ENCODE measurements at places on chromosomes 3 and 15. TPM values are rescaled to one million over a fixed set of nuclear protein-coding genes. Genes with fewer than 3 reads are reported as not detected.

- DNase-seq = no peak
Measured at GRCh38 chr3:197345390-197345789, 47.0 kb upstream of the DLG1 start.

- peak; percentile 81 for DNase-seq
Measured at GRCh38 chr15:83653639-83654378, at the start of gene ADAMTSL3. Gene ADAMTSL3 (plus strand): TSS chr15:83654123. CDS start chr15:83655762, 1,639 bp downstream.

GRCh38 chr3:156449710-156450574, 105.0 kb downstream of the SSR3 start:
- DNase-seq = peak; percentile 72

DNA sequence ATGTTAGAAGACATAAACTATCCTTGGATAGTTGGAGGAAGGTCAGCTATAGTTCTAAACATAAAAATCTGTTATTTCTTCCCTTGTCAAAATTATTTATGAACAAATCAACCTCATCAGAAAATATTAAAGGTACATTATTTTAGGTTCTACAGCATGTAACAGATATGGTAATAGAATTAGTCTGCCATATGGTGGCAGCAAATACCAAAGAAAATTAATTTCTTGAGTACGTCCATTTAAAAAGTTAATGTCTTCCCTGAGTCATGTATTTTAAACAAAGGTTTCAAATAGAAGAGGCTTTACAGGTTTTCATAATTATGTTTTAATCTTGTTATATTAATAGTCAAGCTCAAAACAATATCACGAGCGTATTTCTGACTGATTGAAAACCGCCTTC, 17.9 kb upstream of the ANKRD28 start:
- no peak for DNase-seq

DNA sequence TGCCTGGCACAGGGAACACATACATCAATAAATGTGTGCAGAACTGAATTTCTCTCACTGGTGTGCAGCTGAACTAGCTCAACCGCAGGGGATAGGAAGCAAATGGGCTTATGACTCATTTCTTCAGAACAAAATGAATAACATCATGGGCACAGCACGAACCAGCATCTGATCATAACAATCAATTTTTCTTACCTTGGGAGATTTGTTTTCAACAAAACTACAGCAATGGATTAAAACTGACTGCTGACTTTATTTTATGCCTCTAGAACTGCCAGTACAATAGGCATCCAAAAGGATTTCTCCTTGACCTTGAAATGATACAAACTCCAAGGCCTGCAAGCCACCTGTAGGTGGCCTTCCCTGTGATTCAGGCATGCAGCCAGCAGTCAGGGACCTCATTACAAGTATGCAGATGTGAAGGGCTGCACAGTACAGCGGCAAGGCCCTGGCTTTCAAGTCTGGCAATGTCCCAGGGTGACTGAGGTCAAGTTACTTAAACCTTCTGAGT, 26.1 kb downstream of the TAMM41 start:
- peak; percentile 13 for DNase-seq

DNA sequence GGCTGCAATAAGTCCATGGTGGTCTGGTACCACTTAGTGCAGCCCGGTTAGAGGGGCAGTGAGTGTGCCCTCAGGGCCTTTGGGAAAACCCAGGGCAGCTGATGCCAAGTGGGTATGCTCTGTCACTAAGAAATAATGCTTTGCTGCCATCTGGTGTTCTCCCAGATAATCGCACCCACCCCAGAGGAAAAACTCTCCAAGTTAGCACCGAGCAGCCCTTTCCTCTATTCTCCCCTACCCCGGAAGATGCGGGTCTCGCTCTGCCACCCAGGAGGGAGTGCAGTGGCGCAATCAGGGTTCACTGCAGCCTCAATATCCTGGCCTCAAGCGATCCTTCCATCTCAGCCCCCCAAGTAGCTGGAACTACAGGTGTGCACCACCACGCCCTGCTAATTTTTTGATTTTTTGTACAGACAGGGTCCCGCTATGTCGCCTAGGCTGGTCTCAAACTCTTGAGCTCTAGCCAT, 21.3 kb upstream of the DAPK2 start:
- peak; percentile 89 for DNase-seq

GRCh38 chr3:70871909-70872656, 559.6 kb upstream of the MDFIC2 start:
- DNase-seq = no peak

DNA sequence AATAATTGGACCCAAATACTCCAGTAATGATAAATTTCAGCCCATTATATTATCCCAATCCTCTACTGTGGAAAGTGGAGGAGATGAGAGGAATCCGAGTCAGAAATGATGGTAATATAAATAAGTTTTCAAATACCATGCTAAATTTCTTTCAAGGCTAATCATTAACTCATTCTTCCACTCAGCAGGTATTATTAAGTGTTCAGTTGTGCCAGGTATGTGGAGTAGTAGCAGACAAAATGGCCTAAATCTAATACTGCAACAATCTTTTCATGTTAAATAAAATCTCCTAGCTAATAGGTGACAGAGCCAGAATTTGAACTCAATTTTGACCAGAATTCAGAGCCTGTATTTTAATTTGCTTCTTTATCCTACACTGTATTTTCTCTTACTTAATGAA, 538.6 kb upstream of the ROBO2 start:
- DNase-seq = no peak

DNA sequence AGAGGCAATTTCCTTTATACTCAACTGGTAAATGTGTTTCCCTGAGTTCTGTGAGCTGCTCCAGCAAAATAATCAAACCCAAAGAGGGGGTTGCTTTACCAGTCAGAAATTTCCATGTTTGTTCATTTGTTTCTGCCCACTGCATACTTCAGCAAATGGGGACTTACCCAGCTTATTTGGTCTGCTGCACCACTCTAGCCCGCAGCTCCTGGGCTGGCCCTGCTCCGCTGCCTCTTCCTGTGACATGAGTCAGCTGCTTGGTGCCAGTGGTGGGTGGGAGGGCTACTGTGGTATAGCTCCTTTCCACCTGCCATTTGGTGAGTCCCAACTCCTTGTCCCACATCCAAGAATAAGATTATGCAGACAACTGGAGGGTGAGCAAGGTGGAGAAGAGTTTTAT, 644.2 kb downstream of the MCTP2 start:
- no peak for DNase-seq

- no peak for DNase-seq
Measured at GRCh38 chr3:192841428-192841827, 76.2 kb downstream of the MB21D2 start.

DNA sequence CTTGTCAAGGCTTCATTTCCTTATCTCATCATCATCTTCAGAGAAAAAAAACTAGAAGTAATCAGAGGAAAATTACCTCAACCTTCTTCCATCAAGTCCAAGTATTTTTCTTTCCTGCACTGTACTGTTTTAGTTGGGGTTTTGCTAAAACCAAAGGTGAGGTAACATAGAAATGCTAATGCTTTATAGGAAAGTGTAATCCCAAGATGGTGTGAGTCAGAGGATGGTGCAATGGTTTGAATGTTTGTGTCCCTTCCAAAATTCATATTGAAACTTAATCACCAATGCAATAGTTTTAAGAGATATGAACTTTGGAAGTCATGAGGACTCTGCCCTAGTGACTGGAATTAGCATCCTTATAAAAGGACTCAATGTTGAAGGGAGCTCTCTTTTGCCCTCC, 79.5 kb downstream of the KBTBD8 start:
- DNase-seq = no peak

DNA sequence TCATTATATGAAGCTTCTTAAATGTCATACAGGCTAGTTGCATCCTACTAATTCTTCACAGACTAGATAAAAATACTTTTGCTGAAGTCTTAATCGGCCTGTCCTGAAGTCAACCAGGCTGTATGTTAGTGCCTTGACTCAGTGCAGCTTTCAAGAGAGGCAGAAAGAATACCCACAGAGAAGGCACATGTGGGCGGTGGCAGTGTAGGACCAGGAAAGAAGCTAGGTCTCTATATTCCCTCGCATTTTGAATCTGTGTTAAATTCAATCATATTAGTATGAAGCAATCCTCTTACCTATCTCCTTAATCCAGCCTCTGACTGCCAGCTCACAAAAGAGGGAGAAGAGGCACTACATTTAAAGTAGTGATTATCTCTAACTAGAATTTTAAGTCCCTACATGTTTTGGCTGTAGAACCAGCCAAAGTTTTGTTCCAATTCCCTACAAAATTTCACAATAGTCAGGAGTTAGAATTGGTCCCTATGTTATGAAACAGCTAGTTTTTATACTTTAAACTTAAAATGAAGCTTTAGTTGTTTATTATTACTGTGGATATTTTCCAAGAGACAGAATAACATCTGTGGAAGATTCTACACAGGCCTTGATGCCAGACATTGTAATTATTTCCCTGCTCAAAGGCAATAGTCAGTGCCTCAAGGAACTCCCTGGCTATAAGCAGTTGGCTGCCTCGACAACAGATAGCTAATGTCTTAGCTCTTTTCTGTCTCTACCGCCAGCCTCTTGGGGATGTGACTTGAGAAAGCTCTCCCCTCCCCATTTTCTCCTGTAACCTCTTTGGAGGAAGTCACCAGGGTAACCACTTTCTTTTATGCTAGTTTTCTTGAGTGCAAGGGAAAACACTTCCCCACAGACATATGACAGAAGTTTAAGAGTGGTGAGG, 31.9 kb downstream of the CRTC3 start:
- DNase-seq = no peak

GRCh38 chr15:84736375-84736774, 12.0 kb upstream of the ZNF592 start:
- no peak for DNase-seq

Gene MOBP
- not detected for polyA plus RNA-seq

Gene OXTR
- polyA plus RNA-seq = 5.5 TPM

Gene PLAAT1
- 6.6 TPM for polyA plus RNA-seq

Gene A4GNT
- polyA plus RNA-seq = not detected

Gene GJD2
- 0.38 TPM for polyA plus RNA-seq

Data from GM23338 (cell line).